ENCODE measurements at places on chromosomes 3 and 15.

GRCh38 chr3:43525386-43525785 is 96.4 kb downstream of the ANO10 start:
- no peaks in the 10 kb centered on the region for H3K4me1 ChIP-seq
- no peaks in the 10 kb centered on the region for H3K27me3 ChIP-seq
- H3K36me3 ChIP-seq: peaks cover 4% of the 10 kb centered on the region
- no peak overlapping the region for H3K27ac ChIP-seq

GRCh38 chr3:112481302-112481721 is 18.0 kb downstream of the BTLA start:
- no peak overlapping the region for H3K27ac ChIP-seq
- H3K36me3 ChIP-seq: no peaks in the 10 kb centered on the region
- DNase-seq: no peak
- no peak overlapping the region for H3K4me3 ChIP-seq
- no peaks in the 10 kb centered on the region for H3K27me3 ChIP-seq

DNA sequence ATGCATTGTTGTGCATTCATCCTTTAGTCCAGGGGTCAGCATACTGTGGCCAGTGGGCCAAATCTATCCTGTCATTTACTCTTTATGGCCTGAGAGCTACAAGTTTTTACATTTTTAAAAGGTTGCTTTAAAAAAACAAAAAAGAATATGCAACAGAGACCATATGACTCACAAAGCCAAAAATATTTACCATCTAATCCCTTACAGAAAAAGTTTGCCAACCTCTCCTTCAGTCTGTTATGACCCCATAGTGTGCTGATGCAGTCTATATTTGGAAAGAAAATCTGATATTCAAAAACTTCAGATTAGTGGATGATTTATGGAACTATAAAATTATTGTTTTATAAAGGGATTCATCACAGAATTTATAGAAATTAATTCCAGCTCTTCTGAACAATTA is 237.5 kb upstream of the IL12A start:
- no peaks in the 10 kb centered on the region for H3K36me3 ChIP-seq
- no peaks in the 10 kb centered on the region for H3K4me1 ChIP-seq
- DNase-seq: no peak
- H3K27me3 ChIP-seq: no peaks in the 10 kb centered on the region

- H3K4me1 ChIP-seq: no peaks in the 10 kb centered on the region
- H3K27me3 ChIP-seq: no peaks in the 10 kb centered on the region
- no peak overlapping the region for H3K27ac ChIP-seq
- peaks cover 65% of the 10 kb centered on the region for H3K36me3 ChIP-seq
- DNase-seq: no peak
- no peak overlapping the region for H3K4me3 ChIP-seq
Observed at GRCh38 chr15:72353266-72353665, 22.5 kb downstream of the HEXA start.

DNA sequence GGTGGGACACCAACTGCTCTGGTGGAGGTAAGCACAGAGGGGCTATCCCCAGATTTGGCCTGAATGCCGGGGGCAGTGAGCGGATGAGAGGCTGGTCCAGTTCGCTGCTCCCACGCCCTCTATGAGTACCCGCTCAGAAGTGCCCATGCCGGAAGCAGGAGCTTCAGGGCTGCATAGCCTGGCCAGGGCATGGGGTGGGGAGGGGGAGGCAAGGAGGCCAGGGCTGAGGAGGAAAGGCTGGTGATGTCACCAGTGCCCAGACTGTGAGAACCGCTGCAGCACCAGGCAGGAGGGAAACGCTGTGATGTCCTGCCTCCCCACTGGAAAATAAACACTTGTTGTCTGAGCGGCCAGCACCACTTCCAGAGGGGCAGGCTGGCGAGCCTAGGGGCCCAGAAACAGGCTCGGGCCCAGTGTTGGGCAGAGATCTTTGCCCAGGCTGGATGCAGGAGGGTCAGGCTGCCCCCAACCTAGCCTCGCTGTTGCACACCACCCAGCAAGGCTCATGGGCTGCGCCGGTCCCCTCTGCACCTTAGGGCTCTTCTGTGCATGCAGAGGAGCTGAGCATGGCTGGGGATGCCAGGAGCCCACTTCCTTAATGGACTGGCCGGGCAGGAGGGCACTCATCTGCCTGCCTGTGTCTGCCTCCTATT is 10.9 kb upstream of the DLL4 start:
- no peaks in the 10 kb centered on the region for H3K4me1 ChIP-seq
- no peak for DNase-seq
- H3K27ac ChIP-seq: no peak overlapping the region
- H3K4me3 ChIP-seq: no peak overlapping the region

GRCh38 chr3:55487381-55488241 is 505 bp upstream of the WNT5A start:
- peaks cover 19% of the 10 kb centered on the region for H3K4me1 ChIP-seq
- no peak overlapping the region for H3K27ac ChIP-seq
- no peaks in the 10 kb centered on the region for H3K36me3 ChIP-seq
- H3K4me3 ChIP-seq: peak overlapping the region; percentile 67
- no peaks in the 10 kb centered on the region for H3K27me3 ChIP-seq
- DNase-seq: no peak

- no peak overlapping the region for H3K27ac ChIP-seq
- H3K4me1 ChIP-seq: peaks cover 29% of the 10 kb centered on the region
- H3K27me3 ChIP-seq: no peaks in the 10 kb centered on the region
- H3K4me3 ChIP-seq: no peak overlapping the region
- no peaks in the 10 kb centered on the region for H3K36me3 ChIP-seq
Observed at GRCh38 chr3:148604270-148605085, 93.2 kb upstream of the AGTR1 start.

GRCh38 chr3:54008744-54009143 is 113.6 kb upstream of the CACNA2D3 start:
- H3K4me3 ChIP-seq: no peak overlapping the region
- H3K36me3 ChIP-seq: no peaks in the 10 kb centered on the region
- no peaks in the 10 kb centered on the region for H3K4me1 ChIP-seq
- H3K27ac ChIP-seq: no peak overlapping the region
- H3K27me3 ChIP-seq: no peaks in the 10 kb centered on the region

- H3K27ac ChIP-seq: no peak overlapping the region
- no peaks in the 10 kb centered on the region for H3K36me3 ChIP-seq
- peaks cover 5% of the 10 kb centered on the region for H3K4me1 ChIP-seq
- H3K4me3 ChIP-seq: no peak overlapping the region
- DNase-seq: no peak
Observed at GRCh38 chr3:195107593-195107992, 163.4 kb downstream of the XXYLT1 start.

DNA sequence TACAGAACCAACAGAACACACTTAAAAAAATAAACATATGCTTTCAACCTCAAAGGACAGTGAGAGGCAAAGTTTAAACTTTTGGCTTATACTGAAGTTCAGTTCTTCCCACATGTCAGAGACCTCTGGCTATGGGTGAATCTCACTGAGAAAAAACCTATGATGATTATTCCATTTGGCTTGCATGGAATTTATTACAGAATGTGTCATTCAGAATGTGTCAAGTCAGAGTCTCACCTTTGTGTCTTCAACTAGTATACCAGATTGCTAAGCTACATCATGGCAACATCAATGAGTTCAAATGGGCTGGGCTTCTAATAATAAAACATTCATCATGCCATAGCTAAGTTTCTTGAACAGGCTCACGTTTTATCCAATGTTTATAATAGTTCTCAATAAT is 987.0 kb downstream of the NTRK3 start:
- H3K36me3 ChIP-seq: no peaks in the 10 kb centered on the region
- H3K4me1 ChIP-seq: no peaks in the 10 kb centered on the region
- H3K27ac ChIP-seq: no peak overlapping the region
- H3K27me3 ChIP-seq: no peaks in the 10 kb centered on the region

DNA sequence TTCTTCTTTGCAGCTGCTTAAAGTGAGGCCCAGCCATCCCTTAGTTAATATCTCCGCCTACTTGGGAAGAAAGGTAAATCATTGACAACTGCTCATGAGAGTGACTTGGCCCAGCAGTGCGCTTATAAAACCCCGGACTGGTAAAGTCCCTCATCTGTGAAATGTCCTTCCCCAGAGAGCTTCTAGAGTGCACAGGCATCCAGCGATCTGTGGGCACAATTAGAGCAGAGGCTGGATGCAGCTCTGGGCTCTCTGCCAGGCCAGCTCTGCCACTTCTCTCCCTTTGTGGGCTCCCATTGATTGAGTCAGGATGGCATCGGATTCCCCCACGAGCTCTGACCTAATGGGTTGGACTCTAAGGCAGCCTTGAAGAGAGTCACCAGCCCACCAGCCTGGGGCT is 219.0 kb upstream of the LINGO1 start:
- no peaks in the 10 kb centered on the region for H3K4me1 ChIP-seq
- no peaks in the 10 kb centered on the region for H3K27me3 ChIP-seq
- H3K36me3 ChIP-seq: no peaks in the 10 kb centered on the region
- no peak for DNase-seq
- H3K27ac ChIP-seq: no peak overlapping the region

GRCh38 chr3:129942296-129942695 is 32.2 kb upstream of the TRH start:
- no peak overlapping the region for H3K27ac ChIP-seq
- no peaks in the 10 kb centered on the region for H3K36me3 ChIP-seq

- H3K4me3 ChIP-seq: no peak overlapping the region
- no peak overlapping the region for H3K27ac ChIP-seq
- peaks cover 10% of the 10 kb centered on the region for H3K4me1 ChIP-seq
- peaks cover 6% of the 10 kb centered on the region for H3K36me3 ChIP-seq
Observed at GRCh38 chr3:37635251-37635650, 226.4 kb upstream of the CTDSPL start.

Data from ascending aorta (tissue), 2 donors.